ENCODE measurements at places on chromosomes 5 and 9. TPM values are rescaled to one million over a fixed set of nuclear protein-coding genes. Genes with fewer than 3 reads are reported as not detected.

DNA sequence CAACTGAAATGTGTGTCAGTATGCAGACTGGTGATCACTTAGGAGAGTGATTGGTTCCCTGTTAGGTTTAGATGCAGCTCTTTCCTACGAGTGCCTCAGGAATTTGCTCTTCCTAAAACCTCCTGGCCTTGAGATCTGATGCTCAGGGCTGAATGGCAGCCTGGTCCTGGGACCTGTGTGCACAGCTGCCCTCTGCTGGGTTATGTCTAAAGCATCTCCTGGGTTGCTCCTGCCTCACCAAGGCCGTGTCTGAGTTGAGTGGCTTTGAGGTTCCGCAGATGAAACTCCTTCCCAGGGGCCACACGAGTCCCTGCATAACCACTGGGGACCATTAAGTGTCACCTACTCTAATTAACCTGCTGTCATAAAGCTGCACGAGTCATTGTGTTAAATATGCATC is 59.5 kb downstream of the MVB12B start:
- DNase-seq: no peak

DNA sequence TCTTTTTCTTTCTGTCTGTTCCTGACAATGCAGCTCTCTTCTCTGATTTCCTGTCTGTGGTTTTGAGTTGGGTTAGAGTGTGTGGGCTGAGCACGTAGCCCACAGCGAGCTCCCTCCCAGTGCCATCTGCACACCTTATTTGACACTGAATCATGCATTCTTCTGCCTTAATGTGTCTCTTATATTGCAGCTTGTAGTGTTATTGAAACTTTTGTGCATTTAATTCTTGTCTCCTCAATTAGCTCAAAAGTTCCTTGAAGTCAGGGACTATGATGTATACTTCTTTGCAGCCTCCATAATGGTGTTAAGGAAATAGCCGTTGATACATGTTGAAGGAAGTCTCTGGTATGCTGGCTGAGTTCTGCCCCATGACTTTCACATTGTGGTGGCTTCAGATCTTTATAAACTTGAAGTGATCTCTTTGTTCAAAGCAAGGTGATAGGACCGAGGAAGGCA is 576.2 kb upstream of the CLINT1 start:
- DNase-seq: peak; percentile 57

- peak; percentile 92 for DNase-seq
These were observed 9.7 kb upstream of the TGFBI start for GRCh38 chr5:136018814-136019783.

DNA sequence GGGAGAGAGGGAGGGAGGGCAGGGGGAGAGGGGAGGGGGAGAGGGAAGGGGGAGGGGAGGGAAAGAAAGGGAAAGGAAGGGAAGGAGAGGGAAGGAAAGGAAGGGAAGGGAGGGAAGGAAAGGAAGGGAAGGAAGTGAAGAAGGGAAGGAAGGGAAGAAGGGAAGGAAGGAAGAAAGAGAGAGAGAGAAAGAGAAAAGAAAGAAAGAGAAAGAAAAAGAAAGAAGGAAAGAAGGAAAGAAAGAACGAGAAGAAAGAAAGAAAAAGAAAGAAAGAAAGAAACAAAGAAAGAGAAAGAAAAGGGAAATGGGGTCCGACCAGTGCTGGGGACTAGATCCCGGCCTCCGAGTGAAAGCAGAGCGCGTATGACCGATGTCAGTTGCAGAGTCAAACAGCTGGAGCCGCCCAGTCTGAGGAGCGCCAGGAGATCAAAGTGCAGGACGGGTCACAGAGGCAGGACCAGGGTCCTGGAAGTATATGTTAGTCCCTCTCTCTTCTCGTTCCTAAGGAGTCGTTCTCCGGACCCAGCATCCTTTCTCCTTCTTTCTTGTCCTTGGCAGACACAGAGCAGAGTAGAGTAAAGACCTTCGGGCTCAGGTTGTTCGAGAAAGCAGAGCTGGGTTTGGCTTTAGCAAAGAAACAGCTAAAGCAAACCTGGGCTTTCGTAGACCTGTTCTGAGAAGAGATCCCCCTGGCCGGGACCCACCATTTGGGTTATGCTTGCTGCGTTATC is 305.4 kb upstream of the MSX2 start:
- peak; percentile 9 for DNase-seq

- peak; percentile 22 for DNase-seq
These were observed 12.4 kb downstream of the POLK start for GRCh38 chr5:75524071-75524470.

- no peak for DNase-seq
These were observed 90.8 kb downstream of the HACD4 start for GRCh38 chr9:20940447-20941173.

DNA sequence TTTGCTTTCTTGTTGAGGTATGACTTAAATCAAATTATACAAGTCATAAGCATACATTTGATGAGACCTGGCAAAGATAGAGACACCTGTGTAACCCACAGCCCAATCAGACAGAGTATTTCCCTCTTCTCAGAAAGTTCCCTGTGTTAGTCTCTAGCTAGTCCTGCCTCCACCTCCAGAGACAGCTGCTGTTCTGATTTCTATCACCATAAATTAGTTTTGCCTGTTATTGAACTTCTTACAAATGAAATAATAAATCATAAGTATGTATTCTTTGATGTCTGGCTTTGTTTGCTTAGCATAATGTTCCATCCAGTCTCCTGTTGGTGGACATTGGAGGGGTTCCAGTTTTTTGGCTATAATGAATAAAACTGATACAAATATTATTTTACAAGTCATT is 194.5 kb downstream of the ICE1 start:
- DNase-seq: no peak

GRCh38 chr9:1878811-1879210 is 136.3 kb upstream of the SMARCA2 start:
- no peak for DNase-seq

DNA sequence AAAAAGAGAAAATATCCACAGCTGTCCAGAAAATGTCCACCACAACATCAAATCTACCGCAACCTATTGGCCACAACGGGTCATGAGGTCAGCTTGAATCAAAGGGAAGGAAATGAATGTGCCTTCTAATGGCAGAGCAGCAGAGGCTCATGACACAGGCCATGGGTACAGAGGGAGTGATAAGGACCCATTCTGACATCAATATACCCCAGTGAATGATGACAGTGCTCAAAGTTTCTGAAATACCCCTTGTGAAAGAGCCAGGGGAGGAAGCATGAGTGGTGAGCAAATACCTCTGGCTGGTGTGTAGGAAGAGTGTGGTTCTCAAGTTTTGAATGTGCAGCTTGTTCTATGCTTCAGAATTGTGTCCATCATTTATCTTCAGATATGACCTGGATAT is 348.2 kb downstream of the IRX1 start:
- DNase-seq: no peak

DNA sequence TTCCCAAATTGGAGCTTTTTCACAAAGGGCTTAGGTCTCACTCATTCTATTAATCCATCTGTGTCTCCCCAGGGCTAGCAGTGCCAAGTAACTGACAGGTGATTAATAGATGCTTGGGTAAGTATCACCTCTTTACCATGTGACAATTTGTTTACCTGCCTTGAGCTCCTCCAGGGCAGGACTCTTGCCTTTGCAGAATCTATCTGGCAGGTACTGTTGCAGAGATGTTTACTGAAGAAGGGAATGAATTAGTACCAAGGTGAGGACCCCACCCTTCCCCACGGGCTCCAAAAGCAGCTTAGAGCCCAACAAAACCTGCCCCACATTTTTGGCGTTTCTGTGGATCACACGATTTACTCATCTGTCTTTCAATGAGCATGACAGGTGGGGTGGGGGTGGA is 698 bp upstream of the TGFBI start:
- no peak for DNase-seq

- DNase-seq: no peak
These were observed 677.0 kb upstream of the WWC1 start for GRCh38 chr5:167614294-167615021.

DNA sequence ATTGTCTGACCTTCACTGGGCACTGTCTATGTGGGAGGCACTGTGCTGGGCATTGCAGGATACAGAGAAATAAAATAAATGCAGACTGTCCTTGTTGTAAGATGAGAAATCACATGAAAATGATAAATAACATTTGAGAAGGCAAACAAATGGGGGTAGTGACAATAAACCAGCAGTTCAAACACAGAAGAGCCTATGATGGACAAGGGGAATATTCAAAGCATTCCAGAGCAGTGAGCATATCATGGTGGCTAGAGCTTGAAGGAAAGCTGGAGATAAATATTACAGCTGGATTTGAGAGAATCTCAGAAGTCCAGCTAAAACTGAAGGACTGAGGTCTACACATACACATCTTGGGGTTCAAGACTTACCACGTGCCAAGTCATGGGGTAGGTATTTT is 209.9 kb downstream of the ASTN2 start:
- DNase-seq: no peak

DNA sequence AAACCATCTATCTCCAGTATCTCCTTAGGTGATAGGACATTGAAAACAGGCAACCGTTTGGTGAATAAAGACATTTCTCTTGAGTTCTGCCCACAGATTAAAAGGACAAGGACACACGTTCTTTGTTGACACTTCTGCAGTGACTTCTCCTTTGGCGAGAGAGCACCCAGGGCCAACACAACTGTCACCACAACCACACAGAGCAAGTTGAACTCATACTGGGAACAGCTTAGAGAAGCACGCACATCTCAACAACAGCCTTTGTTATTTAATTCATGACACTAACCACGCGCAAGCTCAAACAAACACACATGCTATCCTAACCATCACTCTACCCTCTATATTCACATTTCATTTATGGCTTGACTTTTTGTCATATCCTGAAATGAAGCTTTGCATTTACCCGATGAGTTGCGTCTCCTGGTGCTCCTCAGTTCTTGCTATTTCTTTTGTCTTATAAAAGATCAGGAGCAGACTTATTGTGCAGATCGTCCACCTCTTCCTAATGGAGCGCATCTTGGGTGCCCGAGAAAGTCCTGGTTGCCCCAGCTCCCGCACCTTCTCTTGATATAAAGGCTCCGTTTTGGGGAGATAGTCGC is 543 bp downstream of the ST8SIA4 start:
- peak; percentile 57 for DNase-seq

DNA sequence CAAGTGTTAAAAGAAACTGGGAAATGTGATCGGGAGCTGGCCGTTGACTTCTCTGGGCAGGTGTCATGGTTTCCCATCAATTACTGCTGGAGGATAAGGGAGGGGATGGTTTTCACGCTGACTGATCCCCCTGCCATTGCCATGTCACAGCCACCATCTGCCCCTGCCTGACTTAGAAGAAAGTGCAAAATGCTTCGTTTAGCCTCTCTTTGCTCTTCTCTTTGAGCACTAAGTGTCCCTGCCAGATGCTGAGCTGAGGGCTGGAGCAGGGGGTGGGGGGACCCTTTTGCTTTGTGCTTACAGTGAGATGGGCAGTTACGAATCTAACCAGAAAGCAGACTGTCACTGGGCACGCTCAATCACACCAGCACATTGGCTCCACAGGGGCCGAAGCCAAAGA is 138.4 kb upstream of the ALDH1B1 start:
- DNase-seq: no peak

DNA sequence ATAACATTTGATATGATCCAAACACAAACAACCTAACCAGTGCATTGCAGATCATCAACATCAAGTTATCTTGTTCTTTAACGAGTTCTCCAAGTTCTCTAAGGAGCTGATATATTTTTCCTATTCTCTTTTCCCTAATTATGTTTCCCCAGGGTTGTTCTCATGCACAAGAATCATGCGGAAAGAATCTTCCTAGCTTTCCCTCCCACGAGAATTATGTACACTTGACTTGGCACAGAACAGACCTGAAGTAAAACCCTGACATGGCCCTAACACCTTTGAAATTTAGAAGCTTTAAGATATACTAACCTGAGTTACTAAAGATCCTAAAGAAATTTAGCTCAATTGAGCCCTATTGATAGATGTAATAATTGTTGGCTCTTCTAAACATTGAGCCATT is 110.7 kb upstream of the FST start:
- no peak for DNase-seq

- DNase-seq: no peak
These were observed 80.5 kb downstream of the SH3RF2 start for GRCh38 chr5:146016764-146017484.

DNA sequence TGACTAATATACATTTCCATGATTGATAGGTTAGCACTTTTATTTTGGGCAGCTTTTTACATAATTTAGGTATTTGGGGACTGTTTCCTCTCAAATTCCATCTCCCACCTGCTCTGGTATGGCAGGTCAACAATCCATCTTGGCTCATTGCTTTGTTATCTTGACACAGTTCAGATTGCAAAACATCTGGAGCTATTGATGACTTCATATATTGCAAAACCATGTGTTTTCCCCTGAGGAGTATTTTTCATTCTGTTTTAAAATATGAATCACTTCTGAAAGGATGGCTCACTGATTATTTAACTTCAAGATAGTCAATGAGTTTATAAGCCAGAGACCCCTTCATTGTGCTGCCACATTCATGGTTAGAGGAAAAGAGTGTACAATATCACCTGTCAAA is 1206.0 kb upstream of the C9orf72 start:
- DNase-seq: no peak

DNA sequence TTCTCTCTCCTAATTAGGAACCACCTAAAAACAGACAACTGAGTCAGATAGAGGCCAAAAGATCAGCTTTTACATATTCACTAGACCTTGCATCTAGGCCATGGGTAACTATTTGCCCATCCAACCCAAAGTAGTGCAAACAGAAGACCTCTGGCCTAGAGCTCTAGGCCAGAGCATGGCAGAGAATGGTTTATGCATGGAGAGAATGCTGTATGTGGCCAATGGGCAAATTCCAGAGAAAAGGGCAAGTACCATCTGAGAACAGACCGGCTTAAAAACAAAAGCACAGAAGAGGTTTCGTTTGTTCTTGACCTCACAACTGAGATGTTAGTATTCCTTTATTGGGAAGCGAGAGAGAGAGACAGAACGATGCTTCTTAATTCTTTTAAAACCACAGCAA is 151.7 kb upstream of the RFX3 start:
- DNase-seq: no peak

TLN1 gene
- total RNA-seq: 219 TPM

GDNF gene
- 2.7 TPM for total RNA-seq

PARP8 gene
- 3.8 TPM for total RNA-seq

CDH12 gene
- total RNA-seq: not detected

ITK gene
- not detected for total RNA-seq
